Tibial nerve (tissue), 4 donors: ENCODE measurements at places on chromosomes 7 and 10.

GRCh38 chr10:15585303-15585715 is 134.4 kb downstream of the ITGA8 start:
- peak; percentile 35 for DNase-seq
- H3K27me3 ChIP-seq, result no peaks in the 10 kb centered on the region
- H3K27ac ChIP-seq, result no peak overlapping the region
- H3K4me3 ChIP-seq, result no peak overlapping the region

DNA sequence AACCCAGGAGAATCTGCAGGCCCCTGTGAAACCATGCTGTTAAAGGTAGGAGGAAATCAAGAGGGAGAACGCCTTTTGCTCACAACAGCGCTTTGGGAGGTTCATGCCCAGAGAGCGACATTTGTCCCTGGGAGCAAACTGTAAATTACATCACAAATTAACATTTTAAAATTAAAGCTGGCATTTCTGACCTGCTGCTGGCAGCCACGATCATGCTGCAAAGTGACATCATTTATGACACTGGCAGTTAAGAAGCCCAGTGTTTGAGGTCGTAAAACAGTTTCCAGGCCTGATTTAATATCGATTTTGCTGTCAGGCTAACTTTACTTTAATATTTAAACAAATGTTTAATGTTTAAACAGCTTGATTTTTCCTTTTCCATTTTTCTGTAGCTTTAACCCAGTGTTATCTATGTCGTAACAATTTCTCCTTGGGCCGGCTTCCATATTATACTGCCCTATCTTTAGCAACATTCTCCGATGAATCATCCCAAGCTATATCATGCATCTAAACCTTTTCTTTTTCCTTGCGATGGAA is 86.5 kb upstream of the NPVF start:
- H3K4me3 ChIP-seq, result no peak overlapping the region
- H3K36me3 ChIP-seq, result no peaks in the 10 kb centered on the region
- no peaks in the 10 kb centered on the region for H3K4me1 ChIP-seq
- no peak for DNase-seq
- no peak overlapping the region for H3K27ac ChIP-seq
- no peaks in the 10 kb centered on the region for H3K27me3 ChIP-seq

GRCh38 chr10:44087403-44087802 is 297.5 kb downstream of the CXCL12 start:
- no peaks in the 10 kb centered on the region for H3K36me3 ChIP-seq
- no peaks in the 10 kb centered on the region for H3K27me3 ChIP-seq
- no peak for DNase-seq
- no peaks in the 10 kb centered on the region for H3K4me1 ChIP-seq
- H3K4me3 ChIP-seq, result no peak overlapping the region
- no peak overlapping the region for H3K27ac ChIP-seq

DNA sequence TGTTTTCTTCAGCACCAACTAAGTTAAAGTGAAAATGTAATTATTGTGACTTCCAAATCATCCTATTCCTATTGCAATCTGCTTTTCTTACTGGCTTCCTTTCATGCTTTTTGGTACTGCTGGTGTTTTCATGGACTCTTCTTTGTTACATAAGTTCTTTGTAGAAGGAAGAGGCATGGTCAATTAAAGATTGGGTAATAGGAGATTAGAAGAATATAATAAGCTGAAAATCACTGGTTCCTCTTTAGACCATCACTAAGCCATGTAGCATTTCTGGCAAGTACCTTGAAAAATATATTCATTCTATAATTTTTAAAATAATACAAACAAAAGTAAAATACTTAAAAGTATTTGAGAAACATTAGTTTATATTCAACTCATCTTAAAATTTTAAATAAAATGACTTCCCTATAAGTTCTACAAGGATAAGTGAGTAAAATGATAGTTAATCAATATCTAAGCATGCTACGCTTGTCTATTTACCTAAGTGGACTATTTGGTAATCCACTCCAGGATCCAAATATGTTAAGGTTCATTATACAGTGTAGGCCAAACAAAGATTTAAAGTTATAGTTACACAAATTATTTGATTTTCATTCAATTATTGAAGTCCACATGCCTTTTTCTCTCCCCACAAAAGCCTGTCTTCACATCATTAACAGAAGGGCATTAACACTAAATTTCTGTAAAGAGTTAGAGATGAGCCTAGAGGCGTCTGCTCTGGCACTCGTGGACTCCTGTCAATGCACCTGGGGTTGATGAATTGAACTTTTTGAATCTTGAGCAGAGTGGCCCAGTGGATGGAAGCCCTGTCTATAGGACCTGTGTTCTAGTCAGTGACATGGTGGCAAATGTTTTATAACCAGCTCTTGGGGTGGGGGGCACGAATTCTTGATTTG is 408.1 kb downstream of the INHBA start:
- no peaks in the 10 kb centered on the region for H3K4me1 ChIP-seq
- H3K27ac ChIP-seq, result no peak overlapping the region
- no peaks in the 10 kb centered on the region for H3K36me3 ChIP-seq
- DNase-seq, result no peak
- no peaks in the 10 kb centered on the region for H3K27me3 ChIP-seq

GRCh38 chr7:71286336-71286735 is 154.4 kb downstream of the GALNT17 start:
- H3K36me3 ChIP-seq, result no peaks in the 10 kb centered on the region
- no peak overlapping the region for H3K4me3 ChIP-seq
- DNase-seq, result no peak
- no peaks in the 10 kb centered on the region for H3K27me3 ChIP-seq
- H3K27ac ChIP-seq, result peak overlapping the region; percentile 82
- H3K4me1 ChIP-seq, result peaks cover 18% of the 10 kb centered on the region

- no peaks in the 10 kb centered on the region for H3K27me3 ChIP-seq
- H3K4me3 ChIP-seq, result no peak overlapping the region
- no peaks in the 10 kb centered on the region for H3K4me1 ChIP-seq
- DNase-seq, result no peak
- no peak overlapping the region for H3K27ac ChIP-seq
Observed at GRCh38 chr7:150428671-150429451, 21.6 kb upstream of the GIMAP8 start.
